ENCODE measurements at places on chromosomes 5 and 9. TPM values are rescaled to one million over a fixed set of nuclear protein-coding genes. Genes with fewer than 3 reads are reported as not detected.

The TUBB4B gene
- polyA plus RNA-seq: 173 TPM

The SMIM33 gene
- polyA plus RNA-seq: not detected

The RAB3C gene
- 0.72 TPM for polyA plus RNA-seq

The RLN2 gene
- not detected for polyA plus RNA-seq

The ANKRD33B gene
- 0.09 TPM for polyA plus RNA-seq

- no peaks in the 10 kb centered on the region for H3K27me3 ChIP-seq
- DNase-seq: no peak
- no peak overlapping the region for H3K4me3 ChIP-seq
- no peaks in the 10 kb centered on the region for H3K36me3 ChIP-seq
- peaks cover 4% of the 10 kb centered on the region for H3K4me1 ChIP-seq
Observed at GRCh38 chr5:158769696-158770095, 330.0 kb downstream of the EBF1 start.

DNA sequence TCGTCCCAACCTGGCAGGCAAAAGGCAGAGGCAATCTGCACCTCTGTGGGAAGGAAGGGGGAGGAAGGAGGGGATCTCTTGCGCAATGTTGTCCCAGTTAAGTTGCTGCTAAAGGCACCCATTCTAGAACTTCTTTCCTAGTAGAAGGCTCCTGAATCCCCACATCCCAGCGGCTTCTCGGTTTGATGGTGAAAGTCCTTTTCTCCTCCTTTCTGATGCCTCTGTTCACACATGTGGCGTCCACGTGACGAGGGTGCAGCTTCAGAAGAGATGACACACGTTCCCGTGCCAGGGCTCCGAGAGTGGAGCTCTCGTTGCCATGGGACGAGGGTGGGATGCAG lies 96.9 kb upstream of the FCN2 start:
- no peaks in the 10 kb centered on the region for H3K36me3 ChIP-seq
- H3K4me1 ChIP-seq: no peaks in the 10 kb centered on the region
- no peaks in the 10 kb centered on the region for H3K27me3 ChIP-seq

DNA sequence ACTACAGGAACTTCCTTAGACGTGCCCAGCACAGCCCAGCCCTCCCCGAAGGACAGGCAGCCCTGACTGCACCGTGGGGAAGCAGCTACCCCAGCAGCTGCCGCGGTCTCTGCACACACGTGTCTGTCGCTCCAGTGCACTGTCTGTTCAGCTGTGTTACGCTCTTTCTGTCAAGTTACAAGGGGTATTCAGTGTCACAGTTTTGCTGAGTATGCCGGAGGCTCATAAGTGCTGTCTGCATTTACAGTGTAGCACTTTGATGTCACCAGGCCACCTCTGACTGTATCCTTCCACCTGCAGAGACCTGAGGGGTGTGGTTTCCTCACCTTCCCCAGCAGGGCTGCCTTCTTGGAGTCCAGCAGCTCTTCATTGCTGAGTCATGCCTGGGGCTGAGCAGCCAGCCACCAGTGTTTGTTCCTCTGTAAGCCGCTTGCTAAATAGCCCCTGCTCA lies 126.8 kb downstream of the EHMT1 start:
- no peaks in the 10 kb centered on the region for H3K27me3 ChIP-seq
- DNase-seq: no peak
- no peaks in the 10 kb centered on the region for H3K36me3 ChIP-seq
- H3K27ac ChIP-seq: no peak overlapping the region
- H3K4me3 ChIP-seq: no peak overlapping the region
- peaks cover 10% of the 10 kb centered on the region for H3K4me1 ChIP-seq

DNA sequence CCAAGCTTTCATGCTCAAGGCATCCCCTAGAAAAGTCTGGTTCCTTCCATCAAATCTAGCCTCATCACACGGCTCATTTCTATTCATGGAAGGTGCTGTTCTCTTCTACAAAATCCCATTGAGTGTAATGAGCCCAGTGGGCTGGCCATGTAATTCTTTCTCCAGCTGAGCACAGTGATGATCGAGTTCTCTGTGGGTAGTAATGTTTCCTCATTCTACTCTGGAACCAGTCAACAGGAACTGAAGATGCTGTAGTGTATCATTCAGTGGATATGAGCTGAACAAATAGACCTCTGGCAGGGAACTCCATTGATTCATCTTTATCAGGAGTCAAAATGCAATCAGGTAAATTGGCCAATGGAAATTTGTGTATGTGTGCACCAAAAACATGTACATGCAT lies 149.2 kb downstream of the LRRC70 start:
- DNase-seq: no peak
- no peaks in the 10 kb centered on the region for H3K36me3 ChIP-seq
- no peaks in the 10 kb centered on the region for H3K27me3 ChIP-seq
- H3K4me1 ChIP-seq: no peaks in the 10 kb centered on the region
- no peak overlapping the region for H3K27ac ChIP-seq

DNA sequence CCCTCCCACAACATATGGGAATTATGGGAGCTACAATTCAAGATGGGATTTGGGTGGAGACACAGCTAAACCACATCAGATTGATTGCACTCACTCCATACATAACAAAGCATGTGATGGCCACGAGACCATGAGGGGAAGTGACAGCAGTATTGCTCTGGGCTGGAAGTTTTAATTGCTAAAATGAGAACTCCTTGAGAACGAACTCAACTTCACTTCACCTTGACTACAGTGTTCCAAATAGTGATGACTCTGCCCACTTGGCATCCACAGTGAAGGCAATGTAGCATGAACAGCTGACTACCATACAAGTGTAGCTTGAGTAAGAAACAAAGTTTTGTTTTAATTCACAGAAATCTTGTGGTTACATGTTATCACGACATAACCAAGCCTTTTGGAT lies 739 bp upstream of the SPINK7 start:
- H3K4me3 ChIP-seq: no peak overlapping the region
- H3K4me1 ChIP-seq: peaks cover 2% of the 10 kb centered on the region
- H3K27me3 ChIP-seq: no peaks in the 10 kb centered on the region

- no peak for DNase-seq
- no peak overlapping the region for H3K27ac ChIP-seq
- H3K4me3 ChIP-seq: no peak overlapping the region
- no peaks in the 10 kb centered on the region for H3K36me3 ChIP-seq
Observed at GRCh38 chr5:95973793-95974325, 12.2 kb upstream of the ELL2 start.

GRCh38 chr9:77672183-77672582 lies 24.1 kb upstream of the GNA14 start:
- peaks cover 5% of the 10 kb centered on the region for H3K4me1 ChIP-seq
- DNase-seq: no peak
- no peaks in the 10 kb centered on the region for H3K36me3 ChIP-seq
- no peaks in the 10 kb centered on the region for H3K27me3 ChIP-seq
- H3K27ac ChIP-seq: no peak overlapping the region

GRCh38 chr5:115306011-115306536 lies 9.6 kb upstream of the CCDC112 start:
- no peaks in the 10 kb centered on the region for H3K4me1 ChIP-seq
- no peaks in the 10 kb centered on the region for H3K27me3 ChIP-seq
- no peak overlapping the region for H3K27ac ChIP-seq

DNA sequence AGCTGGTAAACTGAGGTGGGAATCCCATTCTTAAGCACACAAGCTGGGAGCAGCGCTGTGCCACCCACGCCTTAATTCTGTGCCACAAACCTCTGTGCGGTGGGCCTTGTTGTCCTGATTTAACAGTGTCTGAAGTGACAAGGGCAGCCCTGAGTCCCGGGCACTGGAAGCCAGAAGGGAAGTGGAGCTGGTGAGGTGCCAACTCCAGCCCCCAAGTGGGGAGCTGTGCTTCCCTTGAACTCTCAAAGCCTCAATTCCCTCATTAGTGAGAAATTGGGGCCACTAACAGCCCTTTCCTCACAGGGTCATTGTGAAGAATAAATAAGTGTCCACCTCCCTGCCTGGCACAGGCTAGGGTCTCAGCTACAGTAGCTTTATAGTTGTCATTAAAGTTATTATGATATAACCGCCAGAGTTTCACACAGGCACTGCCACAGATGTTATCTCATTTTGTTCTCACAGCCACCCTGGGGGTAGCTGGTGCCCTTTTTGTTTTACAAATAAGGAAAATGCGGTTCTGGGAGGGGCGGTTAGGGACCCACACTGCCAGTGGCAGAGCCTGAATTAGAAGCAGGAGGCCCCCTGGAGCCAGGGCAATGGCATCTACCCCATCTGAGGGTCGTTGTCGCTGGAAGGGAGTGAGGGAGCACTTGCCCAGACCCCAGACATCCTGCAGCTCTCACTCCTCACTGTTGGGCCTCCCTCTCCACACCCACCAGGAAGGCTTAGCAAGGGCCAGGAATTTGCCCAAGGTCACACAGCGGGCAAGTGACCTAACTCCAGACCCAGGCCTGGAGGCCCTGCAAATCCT lies 2.1 kb upstream of the TLX3 start:
- peaks cover 13% of the 10 kb centered on the region for H3K27me3 ChIP-seq
- no peaks in the 10 kb centered on the region for H3K36me3 ChIP-seq
- no peak overlapping the region for H3K4me3 ChIP-seq
- peaks cover 8% of the 10 kb centered on the region for H3K4me1 ChIP-seq
- no peak for DNase-seq
- H3K27ac ChIP-seq: no peak overlapping the region

DNA sequence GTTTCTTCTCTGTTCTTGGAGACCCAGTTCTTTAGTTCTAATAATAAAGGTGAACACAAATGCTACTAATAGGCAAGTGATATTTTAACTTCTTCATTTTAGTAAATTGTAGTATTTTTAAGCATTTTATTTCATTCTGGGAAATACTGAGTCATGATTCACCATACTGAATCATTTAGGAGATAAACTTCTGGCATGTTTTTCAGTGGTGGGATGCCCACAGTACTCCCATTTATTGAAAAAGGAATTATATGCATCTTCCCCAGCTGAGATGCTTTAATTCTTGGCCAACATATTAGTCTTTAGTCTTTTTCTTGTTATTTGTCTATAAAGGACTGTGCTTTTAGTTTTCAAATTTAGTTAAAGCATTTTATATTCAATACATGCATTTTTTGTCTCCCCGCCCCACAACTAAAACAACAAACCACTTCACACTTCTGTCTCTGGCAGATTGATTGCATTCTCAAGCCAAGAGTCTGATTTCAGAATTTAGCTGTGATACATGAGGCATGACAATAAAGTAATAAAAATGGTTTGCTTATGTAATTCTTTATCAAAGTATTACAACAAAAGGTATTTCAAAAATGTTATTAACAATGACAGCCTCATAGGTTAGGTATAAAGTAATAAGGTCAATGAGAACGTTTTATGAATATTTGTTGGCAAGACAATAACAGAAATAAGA lies 125.2 kb upstream of the CDH18 start:
- H3K27ac ChIP-seq: no peak overlapping the region
- no peak overlapping the region for H3K4me3 ChIP-seq
- H3K27me3 ChIP-seq: no peaks in the 10 kb centered on the region

GRCh38 chr9:128262687-128263086 lies 13.1 kb downstream of the GOLGA2 start:
- H3K4me3 ChIP-seq: no peak overlapping the region
- no peak overlapping the region for H3K27ac ChIP-seq
- no peaks in the 10 kb centered on the region for H3K27me3 ChIP-seq
- no peak for DNase-seq
- H3K36me3 ChIP-seq: peaks cover 66% of the 10 kb centered on the region
- H3K4me1 ChIP-seq: no peaks in the 10 kb centered on the region

DNA sequence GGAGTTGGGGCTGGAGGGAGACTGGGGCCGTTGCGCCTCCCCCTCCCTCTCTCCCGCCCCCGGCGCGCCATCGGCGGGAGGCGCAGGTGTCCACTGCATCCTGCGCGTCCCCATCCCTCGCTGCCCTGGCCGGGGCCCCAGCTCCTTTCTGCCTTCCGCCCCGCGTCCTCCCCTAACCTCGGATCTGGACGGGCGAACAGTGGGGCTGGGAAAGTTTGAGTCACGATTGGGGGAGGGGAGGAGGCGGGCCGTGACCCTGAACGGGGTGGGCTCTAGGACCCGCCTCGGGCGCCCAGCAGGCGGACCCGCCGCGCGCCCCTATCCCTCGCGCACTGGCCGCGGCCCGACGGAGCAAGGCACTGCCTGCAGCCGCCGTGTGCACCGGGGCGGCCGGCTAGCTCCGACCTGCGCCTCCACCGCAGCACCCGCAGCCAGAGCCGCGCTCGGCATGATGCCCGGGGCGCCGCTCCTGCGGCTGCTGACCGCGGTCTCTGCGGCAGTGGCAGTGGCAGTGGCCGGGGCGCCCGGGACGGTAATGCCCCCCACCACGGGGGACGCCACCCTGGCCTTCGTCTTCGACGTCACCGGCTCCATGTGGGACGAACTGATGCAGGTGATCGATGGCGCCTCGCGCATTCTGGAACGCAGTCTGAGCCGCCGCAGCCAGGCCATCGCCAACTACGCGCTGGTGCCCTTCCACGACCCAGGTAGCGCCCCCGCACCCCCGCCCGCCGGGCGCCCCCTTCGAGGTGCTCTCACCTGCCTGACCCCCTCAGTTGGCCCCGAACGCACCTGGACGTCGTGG lies at the start of gene HMCN2:
HMCN2 (plus strand) TSS at position 330 of the 805 bp plus-strand sequence; CDS start at position 449, 119 bp downstream.
- H3K27me3 ChIP-seq: no peaks in the 10 kb centered on the region
- H3K4me3 ChIP-seq: no peak within 1 kb of the TSS
- DNase-seq: no peak
- H3K27ac ChIP-seq: no peak within 1 kb of the TSS

GRCh38 chr5:16931334-16932110 lies 4.6 kb downstream of the MYO10 start:
- peaks cover 14% of the 10 kb centered on the region for H3K4me1 ChIP-seq
- H3K27ac ChIP-seq: no peak overlapping the region
- no peaks in the 10 kb centered on the region for H3K27me3 ChIP-seq
- H3K4me3 ChIP-seq: no peak overlapping the region

DNA sequence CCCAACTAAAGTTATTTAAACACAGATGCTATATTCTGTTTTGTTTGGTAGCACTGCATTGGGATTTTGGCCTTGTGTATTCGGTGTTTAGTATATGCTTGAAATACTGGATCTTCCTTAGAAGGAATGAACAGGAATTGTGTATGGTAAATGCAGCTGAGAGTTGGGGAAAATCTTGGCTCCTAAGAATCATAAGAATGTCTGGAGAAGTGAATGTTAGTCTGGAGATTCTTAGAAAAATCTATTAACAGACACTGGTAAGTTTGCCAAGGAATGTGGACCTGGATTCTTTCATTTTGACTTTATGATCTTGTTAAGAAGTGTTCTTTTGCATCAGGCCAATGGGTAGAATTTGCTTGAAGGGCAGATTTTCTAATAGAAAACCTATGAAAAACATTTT lies 38.9 kb downstream of the SNX30 start:
- no peaks in the 10 kb centered on the region for H3K27me3 ChIP-seq
- H3K4me3 ChIP-seq: no peak overlapping the region
- no peaks in the 10 kb centered on the region for H3K36me3 ChIP-seq
- H3K4me1 ChIP-seq: no peaks in the 10 kb centered on the region

- no peak overlapping the region for H3K4me3 ChIP-seq
- no peaks in the 10 kb centered on the region for H3K4me1 ChIP-seq
- H3K36me3 ChIP-seq: no peaks in the 10 kb centered on the region
- no peaks in the 10 kb centered on the region for H3K27me3 ChIP-seq
- H3K27ac ChIP-seq: no peak overlapping the region
Observed at GRCh38 chr5:7676455-7676854, 174.5 kb downstream of the CFAP90 start.

DNA sequence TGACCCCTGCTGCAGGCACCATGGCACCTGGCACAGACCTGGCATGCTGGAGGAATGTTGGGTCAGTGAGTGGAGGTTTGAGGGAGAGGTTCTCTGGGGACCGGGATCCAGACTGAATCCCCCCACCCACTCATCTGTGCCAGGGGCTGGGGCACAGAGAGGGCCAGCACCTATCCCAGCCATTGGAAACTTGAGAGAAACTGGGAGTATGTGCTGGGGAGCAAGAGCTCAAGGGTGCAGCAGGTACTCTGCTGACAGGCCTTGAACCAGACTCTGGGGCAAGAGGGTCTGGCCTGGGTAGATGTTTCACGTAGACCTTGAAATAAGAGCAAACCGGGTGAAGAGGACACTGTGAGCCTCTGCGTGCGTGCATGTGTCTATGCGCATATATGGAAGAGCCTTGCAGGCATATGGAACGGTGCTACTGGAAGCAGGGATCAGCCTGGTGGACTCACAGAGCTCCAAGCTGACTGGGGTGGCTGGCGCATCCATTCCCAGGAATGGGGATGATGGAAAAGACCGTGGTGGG lies 8.8 kb downstream of the FGF18 start:
- no peak for DNase-seq
- H3K27ac ChIP-seq: no peak overlapping the region
- H3K27me3 ChIP-seq: no peaks in the 10 kb centered on the region
- H3K4me3 ChIP-seq: no peak overlapping the region
